ENCODE measurements at places on chromosomes 7 and 10.

DNA sequence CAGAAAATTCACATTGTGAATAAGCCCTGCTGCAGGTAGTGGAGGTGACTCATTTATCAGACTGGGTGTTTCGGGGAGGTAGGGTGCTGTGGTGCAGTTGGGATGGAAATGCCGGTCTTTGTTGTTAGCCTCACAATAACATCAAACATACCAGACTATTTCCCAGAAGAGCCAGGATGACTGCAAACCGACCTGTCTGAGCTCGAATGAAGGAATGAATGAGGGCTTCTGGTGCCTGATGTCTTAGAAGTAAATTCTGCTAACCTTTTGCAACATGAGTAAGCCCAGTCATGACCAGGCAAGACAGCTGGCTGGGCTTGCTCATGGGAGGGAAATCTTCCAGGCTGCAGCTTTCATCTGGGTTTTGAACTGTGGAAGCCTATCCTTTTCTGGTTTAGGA, 2.4 kb upstream of the VDAC2 start:
- no peak for DNase-seq

GRCh38 chr10:68121852-68122251, 12.6 kb downstream of the MYPN start:
- no peak for DNase-seq

DNA sequence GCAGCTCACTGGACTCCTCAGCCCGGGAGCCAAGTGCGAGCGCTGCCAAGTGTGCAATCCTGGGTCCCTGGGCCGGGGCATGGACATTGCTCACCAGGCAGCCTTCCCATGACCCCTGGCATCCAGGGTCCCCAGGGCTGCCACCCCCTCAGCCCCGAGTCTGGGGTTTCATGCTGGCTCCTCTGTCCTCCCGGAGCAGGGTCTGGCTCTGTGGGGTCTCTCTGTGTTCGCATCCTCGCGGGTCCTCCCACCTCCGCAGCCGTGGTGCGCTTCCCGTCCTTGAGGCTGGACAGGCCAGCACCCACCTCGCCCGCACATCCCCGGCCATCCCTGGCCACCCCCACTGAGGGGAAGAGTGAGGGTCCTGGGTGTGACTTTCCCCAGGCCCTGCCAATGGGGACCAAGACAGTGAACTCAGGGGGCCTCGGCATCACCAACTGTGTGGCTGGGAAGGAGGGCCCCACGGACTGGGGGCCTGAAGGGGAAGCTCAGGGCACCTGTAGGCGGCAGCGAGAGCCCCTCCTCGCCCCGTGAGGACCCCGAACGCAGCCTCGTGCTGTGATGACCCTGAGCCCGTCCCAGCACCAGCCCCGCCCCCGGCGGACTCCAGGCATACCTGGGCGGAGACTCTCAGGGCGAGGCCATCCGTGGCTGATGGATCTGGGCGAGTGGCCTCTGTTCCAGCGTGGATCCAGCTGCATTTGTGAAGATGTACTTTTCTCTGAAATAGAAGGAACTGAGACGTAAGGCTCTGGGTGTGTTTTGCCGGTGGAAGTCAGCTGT, 50.3 kb upstream of the CFAP46 start:
- no peak for DNase-seq

DNA sequence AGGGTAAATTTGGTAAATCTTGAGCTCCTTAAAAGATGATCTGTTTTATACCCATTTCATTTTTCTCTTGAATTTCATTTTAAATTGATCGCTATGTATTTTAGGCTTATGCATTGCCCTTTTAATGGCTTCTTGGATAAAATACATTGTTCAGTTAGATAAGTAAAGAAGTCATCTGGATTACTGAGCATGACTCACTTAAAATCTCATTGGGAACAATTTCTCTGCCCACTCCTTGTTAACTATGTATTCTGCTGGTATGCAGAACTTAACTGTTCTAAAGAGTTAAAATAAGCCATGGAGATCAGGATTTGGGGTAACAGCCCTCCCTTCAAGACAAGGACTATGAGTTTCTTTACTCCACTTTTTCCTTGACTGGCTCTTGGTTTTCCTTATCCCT, 134.2 kb downstream of the SND1 start:
- no peak for DNase-seq

- no peak for DNase-seq
Measured at GRCh38 chr7:112410092-112410491, 40.2 kb upstream of the IFRD1 start.
